ENCODE measurements at places on chromosomes 7 and 10.

GRCh38 chr7:97732565-97733275, 834 bp downstream of the TAC1 start:
- no peak for DNase-seq

DNA sequence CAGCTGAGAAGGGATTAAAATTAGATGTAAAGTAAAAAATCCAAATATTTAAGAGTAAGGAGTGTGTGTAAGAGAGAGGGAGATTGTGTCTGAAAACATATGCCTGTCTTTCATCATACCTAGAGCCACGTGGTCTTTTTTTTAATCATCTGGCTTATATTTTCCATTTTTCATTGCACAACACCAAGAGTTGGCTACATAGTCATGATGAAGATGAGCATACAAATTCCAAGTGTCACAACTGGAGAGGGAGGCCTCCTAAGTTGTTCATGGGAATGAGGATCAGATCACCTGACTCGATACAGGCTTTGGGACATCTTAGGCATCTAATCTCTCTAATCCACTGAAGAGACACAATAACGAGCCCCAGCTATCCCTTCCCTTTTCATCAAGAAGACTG, 47.2 kb upstream of the CCDC3 start:
- DNase-seq, result no peak

DNA sequence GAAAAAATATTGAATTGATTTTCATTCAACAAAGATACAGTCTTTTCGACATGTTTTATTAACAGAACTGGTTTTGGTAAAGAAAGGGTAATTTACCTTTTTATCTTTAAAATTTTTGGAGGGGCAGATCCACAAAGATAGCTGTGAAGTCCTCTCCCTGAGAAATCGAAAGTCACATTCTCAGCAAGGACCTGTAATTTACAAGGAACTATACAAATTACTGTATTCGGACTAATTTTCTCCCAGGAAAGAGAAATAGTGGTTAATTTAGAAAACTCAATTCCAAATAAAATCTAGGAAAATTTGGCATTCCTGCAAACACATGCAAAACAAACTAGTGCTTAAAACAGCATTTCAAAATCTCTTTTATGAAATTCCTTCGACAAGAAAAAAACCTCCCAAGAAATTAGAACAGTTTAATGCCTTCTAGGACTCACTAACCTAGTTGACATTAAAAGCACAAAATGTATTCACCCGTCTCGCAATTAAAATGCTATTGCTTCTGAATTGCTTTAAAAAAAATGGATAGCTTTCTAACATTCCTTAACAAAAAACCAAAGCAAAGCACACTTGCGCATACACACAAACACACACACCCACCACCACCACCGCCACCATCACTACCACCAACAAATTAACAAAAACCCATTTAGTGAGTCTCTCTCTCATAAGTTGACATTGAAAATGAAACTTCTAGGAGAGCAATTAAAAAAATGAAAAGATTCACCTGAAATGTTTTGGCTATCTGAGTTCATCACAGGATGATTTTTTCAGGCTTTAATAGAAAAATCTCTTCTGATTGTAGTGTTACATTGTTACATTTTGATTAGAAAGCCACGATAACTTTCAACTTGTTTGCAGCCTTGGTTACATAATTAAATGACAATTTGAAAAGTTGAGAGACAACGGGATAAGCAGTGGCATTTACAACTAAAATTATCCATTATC, 4.0 kb upstream of the NKX2-3 start:
- DNase-seq, result no peak

DNA sequence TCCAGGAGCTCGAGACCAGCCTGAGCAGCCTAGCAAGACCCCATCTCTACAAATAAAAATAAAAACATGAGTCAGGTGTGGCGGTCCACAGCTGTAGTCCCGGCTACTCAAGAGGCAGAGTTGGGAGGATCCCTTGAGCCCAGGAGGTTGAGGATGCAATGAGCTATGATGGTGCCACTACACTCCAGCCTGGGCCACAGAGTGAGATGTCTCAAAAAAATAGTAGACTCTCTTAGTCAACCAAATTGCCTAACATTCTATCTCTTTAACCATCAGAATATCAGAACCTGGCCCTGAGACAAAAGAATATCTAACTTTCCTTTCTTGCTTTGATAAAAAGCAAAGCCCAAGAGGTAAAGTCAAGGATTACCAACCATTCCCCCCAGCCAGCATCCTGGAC, 35.0 kb upstream of the CUX1 start:
- no peak for DNase-seq

DNA sequence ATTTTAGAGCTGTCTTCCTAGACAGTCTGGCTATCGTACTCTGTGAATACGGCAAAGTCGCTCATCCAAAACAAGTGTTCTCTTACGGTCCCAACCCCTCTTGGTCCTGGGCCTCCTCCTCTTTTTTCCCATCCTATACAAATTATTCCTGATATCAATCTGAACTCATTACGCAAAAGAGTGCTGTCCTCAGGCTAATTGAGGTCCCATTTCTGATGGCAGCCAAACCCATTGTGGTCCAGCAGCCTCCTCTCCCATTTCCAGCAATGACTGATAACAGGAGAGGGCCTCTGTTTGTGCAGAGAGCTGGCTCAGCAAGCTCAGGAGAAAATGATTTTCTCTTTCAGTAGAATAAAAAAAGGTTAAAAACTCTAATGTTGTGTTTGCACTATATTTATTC, 203.4 kb upstream of the GHITM start:
- DNase-seq, result no peak

DNA sequence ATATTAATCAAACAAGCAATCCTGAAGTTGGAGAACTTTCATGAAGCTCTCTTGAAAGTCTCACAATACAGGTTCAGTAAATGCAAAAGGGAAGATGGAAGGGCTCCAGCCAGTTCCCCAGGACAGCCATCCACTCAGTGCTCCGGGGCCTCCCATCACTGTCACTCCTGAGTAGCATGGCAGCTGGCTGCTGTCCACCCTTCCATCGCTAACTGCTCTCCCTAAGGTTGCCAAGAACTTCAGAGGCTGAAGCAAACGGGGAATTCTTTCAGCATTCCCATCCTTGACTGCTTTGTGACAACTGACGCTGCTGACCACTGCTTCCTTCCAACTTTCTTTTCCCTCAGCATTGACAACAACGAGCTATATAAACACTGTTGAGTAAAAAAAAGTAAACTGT, 69.1 kb downstream of the VPS41 start:
- DNase-seq, result no peak

DNA sequence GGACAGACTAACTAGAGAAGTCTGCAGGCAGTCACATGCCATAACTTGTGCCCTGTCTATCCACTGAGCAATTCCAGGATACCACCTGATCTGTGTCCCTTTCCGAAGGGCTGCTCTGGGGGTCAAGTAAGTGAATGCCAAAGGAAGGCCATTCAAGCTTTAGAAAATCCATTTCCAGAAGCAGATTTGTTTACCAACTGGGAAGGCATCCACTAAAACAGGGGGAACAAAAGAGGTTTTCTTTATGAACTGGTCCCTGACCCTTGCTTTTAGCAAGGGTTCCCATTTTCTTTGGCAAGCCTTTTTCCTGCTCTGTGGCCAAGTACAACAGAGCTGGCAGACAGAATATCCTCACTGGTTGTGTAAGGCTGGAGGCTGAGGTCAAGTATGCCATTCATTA, 36.5 kb downstream of the ITPRID1 start:
- DNase-seq, result no peak

- no peak for DNase-seq
These were observed 621 bp upstream of the FAM13C start for GRCh38 chr10:59362959-59363381.

- DNase-seq, result no peak
These were observed 14.5 kb upstream of the KAZALD1 start for GRCh38 chr10:101047268-101047667.

- no peak for DNase-seq
These were observed 84.1 kb upstream of the LRRC18 start for GRCh38 chr10:49023752-49024151.

- DNase-seq, result no peak
These were observed 28.9 kb downstream of the MGAM start for GRCh38 chr7:142024547-142024946.

DNA sequence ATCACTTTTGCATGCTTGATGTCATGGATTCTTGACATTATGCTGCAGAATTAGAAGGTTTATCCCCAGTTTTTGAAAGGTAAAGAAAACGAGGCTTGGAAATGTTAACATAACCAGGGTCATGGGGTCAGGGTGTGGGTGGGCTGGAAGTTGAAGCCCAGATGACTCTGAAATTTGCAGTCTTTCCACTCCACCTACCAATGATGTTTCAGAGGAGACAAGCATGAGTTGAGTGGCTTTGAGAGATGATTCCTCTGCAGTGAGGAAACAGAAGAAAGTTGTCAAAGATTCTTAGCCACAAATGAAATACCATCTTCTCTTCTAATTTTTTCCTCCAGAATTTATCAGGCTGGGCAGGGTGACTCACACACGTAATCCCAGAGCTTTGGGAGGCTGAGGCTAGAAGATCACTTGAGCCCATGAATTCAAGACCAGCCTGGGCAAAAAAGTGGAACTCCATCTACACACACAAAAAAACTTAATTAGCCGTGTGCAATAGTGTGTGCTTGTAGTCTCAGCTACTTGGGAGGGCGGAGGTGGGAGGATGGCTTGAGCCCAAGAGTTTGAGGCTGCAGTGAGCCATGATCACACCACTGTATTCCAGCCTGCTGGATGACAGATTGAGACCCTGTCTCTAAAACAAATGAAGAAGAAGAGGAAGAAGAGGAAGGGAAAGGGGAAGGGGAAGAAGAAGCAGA, 239.1 kb upstream of the AUTS2 start:
- no peak for DNase-seq

- DNase-seq, result no peak
These were observed 138.9 kb downstream of the CACNB2 start for GRCh38 chr10:18279173-18279572.

GRCh38 chr7:42285383-42285824, 48.4 kb upstream of the GLI3 start:
- no peak for DNase-seq

DNA sequence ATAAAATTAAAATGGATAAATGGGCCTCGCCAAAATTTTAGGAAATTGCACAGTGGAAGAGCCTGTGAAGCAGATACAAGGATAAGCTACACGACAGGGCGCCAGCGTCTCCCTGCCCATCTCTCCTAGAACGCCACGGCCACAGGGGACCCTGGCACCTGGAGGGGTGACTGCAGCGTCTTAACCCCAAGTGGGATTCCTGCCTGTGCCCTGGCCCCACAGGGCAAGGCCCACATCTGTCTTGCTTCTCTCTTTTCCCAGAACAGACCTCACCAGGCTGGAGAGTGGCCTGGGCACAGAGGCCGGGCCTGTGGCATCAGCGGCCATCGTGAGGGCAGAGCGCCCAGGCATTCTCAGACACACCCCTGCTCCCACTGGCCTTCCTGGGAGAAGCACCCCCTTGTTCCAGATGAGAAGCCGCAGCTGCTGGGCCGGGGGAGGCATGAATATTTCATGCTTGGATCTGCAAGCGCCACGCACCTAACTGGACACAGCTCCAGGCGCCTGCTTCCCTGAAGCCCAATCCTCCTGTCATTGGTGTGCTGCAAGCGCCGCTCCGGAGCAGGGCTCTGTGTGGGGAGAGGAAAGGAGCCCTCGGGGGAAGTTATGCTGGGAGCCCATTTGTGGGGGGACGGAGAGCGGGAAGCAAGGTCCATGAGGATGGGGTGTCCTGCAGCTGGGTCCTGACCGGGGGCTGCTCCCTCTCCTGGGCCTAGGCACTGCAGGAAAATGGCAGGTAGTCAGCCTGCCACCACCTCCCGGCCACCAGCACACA, 153.5 kb downstream of the ELFN1 start:
- no peak for DNase-seq

Data from activated CD4-positive, alpha-beta T cell treated with anti-CD3 and anti-CD28 coated beads, Interleukin-10, Interleukin-2, amounts not matched to agents 100 ng/mL and 50 ng/mL, durations not matched to agents 16 hours and 8 hours (primary cell).